SK-N-SH treated with all-trans-retinoic acid at 6 μM for 48 hours (cell line): ENCODE measurements at places on chromosomes 3 and 15.

DNA sequence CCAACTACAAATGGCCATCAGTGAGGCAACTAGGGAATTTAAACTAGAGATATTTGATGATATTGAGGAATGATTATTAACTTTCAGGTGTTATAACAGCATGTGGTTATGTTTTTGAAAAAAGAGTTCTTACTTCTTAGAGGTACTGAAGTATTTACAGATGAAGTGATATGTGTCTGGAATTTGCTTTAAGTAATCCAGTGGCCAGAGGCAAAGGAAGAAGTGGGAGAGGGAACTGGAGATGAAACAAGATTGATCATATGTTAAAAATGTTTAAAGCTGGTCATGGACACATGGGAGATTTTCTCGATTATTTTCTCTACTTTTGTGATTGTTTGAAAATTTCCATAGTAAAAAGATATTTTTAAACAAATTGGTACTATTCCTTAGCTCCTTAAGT, 53.3 kb upstream of the SLCO2A1 start:
- no peak for ATAC-seq

DNA sequence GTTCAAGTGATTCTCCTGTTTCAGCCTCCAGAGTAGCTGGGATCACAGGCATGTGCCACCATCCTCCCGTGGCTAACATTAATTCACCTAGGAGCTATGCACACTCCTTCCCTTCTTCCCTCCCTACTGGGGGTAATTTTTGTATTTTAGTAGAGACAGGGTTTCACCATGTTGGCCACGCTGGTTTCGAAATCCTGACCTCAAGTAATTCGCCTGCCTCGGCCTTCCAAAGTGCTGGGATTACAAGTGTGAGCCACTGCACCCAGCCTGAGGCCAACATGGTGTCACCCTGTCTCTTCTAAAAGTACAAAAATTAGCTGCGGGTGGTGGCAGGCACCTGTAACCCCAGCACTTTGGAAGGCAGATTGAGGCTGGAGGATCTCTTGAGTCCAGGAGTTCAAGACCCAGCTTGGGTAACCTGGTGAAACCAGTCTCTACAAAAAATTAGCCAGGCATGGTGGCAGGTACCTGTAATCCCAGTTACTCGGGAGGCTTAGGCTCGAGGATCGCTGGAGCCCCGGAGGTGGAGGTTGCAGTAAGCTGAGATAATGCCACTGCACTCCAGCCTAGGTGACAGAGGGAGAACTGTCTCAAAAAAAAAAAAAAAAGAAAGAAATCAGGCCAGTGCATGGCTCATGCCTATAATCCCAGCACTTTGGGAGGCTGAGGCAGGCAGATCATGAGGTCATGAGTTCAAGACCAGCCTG, 6.1 kb downstream of the RNU5B-1 start:
- no peak for ATAC-seq

GRCh38 chr3:161939918-161940620, 443.5 kb downstream of the OTOL1 start:
- no peak for ATAC-seq

GRCh38 chr3:185250247-185250646, 3.6 kb downstream of the EHHADH start:
- no peak for ATAC-seq

DNA sequence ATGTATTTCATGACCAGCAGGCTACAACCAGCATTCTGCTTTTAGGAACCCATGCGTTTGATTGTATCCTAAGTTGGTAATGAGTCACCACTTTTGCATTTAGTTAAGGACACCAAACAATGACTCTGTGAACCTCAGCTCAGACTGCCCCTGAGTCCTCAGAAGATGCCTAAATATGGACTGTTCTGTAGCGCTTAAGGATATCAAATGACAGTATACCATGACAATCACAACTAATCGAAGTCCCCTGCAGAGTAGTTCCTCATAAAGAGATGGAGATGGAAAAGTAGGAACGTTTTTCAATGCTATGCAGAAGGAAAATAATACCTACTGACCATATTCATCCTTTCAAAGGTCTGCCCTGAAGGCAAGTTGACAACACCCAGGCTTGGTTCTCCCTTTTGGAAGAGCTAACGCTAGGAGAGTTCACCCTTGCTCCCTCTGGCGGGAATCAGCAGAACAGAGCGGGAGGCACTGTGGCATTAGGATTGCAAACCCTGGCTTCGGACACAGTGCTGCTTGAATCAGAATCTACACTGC, 508.6 kb downstream of the FHIT start:
- peak; percentile 77 for ATAC-seq

DNA sequence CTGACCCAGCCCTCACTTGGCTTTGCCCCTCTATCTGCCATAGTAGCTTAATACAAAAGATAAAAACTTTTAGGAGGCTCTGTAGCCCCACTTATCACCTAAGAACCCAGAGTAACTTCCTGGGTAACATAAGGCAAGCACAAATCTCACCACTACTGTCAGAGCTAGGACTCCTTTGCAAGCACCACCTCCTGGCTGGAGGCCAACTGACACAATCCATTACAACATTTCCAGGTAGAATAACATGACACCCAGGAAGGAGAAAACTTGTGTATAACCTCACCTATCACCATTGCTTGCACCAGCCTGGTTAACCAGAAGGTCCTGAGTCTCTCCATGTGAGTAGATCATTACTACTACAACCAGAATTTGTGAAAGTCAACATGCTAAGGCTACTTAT, 230.0 kb downstream of the TUSC7 start:
- ATAC-seq, result no peak

GRCh38 chr3:183508821-183509220, 46.7 kb downstream of the KLHL6 start:
- ATAC-seq, result no peak

DNA sequence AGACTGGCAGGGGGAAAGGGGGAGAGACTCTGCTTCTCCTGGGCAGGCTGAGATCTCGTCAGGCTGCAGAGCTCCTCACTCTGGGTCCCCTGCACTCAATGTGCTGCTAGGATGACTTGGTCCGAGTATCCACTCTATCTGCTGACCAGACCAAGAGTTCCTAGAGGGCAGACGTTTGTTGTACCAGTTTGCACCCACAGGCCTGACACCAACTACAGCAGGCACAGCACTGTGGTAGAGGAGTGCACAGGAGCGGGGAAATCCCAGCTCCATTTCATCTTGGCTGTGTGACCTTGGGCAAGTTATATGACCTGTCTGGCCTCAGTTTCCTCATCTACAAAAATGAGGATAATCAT, 29.0 kb downstream of the CCDC12 start:
- ATAC-seq, result peak; percentile 55; the same call in 2 of the 3 replicates

- ATAC-seq, result no peak
Measured at GRCh38 chr3:20353286-20353685, 167.3 kb upstream of the SGO1 start.

DNA sequence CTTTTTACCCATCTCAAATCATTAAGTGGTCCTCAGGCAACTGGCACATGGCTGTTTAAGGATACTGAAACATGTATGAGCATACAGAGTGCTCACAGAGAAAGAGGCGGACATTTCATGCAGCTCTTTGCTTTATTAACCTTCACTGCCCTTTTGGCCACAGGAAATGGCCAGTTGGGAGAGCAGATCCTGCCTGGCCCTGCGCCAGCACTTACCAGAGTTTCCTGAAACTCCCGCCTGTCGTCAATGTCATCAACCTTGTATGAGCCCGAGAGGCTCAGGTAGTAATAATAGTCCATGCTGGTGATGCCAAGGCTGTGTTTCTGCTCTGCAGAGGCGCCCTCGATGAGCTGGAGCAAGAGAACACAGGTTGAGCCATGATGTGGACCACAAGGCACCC, 17.8 kb downstream of the LDHAL6B start:
- no peak for ATAC-seq

- peak; percentile 69 for ATAC-seq
Measured at GRCh38 chr3:108103886-108104797, 13.3 kb upstream of the CD47 start.

- ATAC-seq, result peak; percentile 95
Measured at GRCh38 chr3:150005243-150006112, 34.8 kb upstream of the PFN2 start.
